Cortex of kidney (tissue), 1 donor: ENCODE measurements at places on chromosomes 7 and 10.

DNA sequence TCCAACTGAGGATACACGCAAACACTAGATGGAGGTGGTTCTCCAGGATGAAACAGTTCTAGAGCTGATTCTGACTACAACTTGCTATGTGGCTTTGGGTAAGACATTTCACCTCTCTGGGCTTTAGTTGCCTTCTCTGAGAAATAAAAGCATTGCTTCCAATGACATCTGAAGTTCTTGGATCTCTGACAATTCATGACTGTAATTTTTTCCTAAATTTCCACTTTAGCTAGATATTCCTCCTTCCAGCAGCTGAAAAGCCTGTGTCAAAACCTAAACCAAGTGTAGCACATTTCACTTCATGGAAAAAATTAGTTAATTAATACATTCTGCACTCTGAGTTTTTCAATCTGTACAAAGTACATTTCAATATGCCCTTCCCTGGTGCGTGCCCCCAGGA lies 50.0 kb upstream of the ANK3 start:
- no peak for DNase-seq

GRCh38 chr7:64959072-64959747 lies 31.6 kb downstream of the ZNF117 start:
- DNase-seq, result no peak

GRCh38 chr10:58435297-58435985 lies 50.2 kb downstream of the TFAM start:
- no peak for DNase-seq

GRCh38 chr10:14810969-14811953 lies 26.6 kb downstream of the CDNF start:
- DNase-seq, result no peak

GRCh38 chr7:154735766-154736165 lies 267.2 kb downstream of the PAXIP1 start:
- DNase-seq, result no peak

- DNase-seq, result no peak
Observed at GRCh38 chr7:56026538-56026937, 24.7 kb downstream of the PSPH start.

GRCh38 chr7:136228171-136228570 lies 251.0 kb upstream of the MTPN start:
- DNase-seq, result no peak

GRCh38 chr10:117239721-117240620 lies 943 bp upstream of the SLC18A2 start:
- DNase-seq, result no peak

DNA sequence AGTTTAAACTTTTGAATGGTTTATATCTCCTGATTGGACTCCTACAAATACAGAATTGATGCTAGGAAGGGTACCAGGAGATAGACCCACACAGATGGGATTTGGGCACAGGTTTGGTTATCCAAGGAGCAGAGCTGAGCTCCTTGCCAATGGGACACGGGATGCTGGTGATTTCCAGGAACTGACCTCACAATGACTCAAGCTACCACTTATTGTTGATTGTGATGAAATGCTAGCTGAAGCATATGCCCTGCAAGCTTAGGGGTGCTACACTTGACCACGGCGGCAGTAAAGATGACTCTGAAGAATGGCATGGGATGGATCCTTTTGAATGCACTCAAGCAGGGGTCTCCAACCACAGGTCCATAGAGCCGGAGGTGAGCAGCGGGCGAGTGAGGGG lies 45.5 kb upstream of the VKORC1L1 start:
- DNase-seq, result no peak

- no peak for DNase-seq
Observed at GRCh38 chr7:70763961-70764691, 367.8 kb upstream of the GALNT17 start.

- no peak for DNase-seq
Observed at GRCh38 chr7:42883950-42884349, 27.9 kb downstream of the C7orf25 start.

GRCh38 chr7:95478272-95479037 lies 7.3 kb upstream of the ASB4 start:
- no peak for DNase-seq

- DNase-seq, result no peak
Observed at GRCh38 chr10:103448746-103449145, 3.4 kb downstream of the CALHM2 start.

- no peak for DNase-seq
Observed at GRCh38 chr7:37408291-37409228, 40.1 kb downstream of the ELMO1 start.

DNA sequence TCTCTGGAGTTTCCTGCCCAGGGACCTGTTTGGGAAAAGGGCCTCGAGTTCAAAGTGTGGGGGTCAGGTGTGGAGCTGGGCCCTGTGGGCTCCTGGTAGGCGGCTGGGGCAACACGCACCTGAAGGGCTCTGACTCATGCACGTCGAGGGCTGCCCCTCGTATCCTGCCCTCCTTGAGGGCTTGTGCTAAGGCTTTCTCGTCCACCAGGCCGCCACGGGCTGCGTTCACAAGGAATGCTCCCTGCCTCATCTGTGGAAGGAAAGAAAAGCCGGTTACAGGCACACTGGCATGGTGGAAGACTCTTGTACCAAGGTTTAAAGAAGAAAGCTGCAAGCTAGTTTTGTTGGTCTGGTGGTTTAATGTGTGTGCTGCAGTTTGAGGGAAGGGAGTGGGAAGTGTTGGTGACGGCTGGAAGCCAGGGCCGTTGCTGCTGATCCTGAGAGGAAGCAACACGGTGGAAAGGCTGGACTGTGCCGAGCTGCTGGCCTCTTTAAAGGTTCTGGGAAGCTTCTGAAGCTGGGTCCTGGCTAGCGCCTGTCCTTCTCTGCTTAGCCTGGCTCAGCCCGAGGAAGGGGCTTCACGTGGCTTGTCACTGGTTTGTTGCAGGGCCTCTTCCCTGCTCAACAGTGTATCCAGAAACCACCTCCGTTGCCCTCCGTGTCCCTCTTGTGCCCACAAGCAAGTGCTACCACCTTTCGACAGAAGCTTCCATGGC lies 52.0 kb downstream of the ZRANB1 start:
- no peak for DNase-seq

GRCh38 chr10:29555746-29556481 lies 78.9 kb downstream of the SVIL start:
- DNase-seq, result no peak

DNA sequence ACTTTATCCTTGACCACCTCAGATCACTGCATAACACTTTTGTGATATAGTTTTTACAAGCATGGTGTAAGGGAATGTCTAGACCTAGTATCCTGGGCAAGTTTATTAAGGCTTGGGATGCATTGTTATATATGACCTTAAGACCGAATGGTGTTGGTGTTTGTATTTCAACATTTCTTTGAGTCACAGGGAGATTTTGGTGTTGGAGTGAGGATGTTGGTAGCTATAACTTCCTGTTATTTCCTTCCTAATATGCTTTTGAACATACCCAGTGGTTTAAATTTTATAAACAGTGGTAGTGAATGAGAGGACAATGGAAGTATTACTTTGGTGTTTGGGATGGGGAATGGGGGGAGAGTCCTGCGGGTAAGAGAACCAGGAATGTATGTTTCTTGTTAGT lies 2.6 kb downstream of the EXOC4 start:
- no peak for DNase-seq

DNA sequence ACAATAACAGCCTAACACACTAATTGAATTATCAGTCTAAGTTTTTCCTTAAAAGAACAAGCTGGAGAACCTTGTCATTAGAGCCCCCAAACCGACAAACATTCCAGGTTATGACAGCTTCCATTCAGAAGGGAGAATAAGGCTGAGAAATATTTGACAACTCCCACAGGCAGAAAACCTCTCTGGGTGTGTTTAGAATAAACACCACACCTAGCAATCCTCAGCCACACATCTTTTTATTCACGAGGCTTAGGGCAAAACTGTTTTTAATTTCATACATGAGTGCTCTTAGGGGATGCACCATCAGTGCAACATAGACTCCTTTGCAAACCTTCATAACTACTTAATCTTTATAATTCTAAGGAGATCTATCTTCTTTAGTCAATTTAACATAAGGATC lies 24.2 kb downstream of the STN1 start:
- DNase-seq, result no peak

DNA sequence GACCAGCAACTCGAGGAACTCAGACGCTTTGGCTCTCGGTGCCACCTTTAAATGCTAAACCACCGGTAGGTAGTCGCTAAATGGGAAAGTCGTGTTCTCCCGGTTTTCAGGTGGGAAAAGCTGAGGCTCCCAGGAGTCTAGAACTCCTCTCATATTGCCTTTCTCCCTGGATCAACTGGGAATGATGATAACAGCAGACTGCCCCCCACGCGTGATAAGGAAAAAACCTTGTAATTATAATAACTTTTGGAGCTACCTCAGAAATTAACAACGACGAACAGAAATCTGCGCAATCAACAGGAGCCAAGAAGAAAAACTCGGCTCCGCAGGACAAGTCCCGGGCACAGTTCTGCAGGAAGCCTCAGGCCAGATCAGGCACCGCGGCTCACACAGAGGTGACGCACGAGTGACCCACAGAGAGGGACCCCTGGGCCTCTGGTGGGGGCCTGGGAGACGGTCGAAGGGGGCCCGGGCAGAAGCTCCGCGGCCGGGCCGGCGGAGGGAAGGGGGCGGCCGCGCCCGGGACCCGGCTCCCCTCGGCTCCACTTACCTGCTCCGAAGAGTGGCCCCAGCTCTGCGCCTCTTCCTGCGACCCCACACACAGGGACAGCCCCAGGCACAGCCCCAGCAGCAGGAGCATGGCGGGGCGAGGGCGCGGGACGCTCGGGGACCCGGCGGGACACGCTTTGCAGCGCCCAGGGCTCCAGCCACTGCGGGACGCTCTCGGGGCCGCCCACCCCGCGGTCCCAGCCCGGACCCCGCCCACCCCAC lies at the start of gene ITIH5:
Gene ITIH5 (minus strand): TSS at position 714 of the 771 bp plus-strand sequence. CDS start 74 bp downstream, at position 640.
- DNase-seq, result no peak

DNA sequence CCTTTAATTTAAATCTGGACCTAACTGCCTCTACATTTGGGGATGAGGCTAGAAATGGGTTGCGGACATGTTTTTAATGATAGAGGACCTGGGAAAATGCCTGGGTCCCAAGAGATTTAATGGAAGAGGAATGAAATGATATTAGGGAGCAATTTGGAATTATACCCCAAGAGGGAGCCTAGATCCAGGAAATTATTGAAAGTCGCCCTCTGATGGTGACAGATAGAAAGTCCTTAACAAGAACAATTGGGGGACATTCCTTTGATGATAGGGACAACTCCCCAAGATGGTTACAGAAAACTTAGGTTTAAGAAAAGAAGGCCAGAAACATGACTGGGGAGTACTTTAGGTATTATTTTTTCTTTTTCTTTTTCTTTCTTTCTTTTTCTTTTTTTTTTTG lies 9.5 kb upstream of the TSGA13 start:
- no peak for DNase-seq

DNA sequence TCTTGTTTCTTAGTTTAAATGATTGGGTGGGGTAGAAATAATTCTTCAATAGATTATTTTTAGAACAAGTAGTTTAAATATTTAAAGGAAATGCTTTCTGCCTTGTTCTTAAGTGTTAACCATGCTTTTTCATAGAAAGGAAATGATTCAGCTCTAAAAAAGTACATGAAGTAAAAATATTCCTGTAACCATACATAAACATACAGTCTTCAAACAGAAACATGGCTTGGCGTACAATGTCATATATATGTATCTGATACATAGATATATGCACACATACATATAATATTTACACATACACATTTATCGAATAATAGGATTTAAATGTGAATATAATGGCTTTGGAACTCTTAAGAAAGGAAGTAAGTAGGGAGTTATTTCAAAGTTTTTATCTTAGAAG lies 84.4 kb downstream of the RUNDC3B start:
- no peak for DNase-seq

DNA sequence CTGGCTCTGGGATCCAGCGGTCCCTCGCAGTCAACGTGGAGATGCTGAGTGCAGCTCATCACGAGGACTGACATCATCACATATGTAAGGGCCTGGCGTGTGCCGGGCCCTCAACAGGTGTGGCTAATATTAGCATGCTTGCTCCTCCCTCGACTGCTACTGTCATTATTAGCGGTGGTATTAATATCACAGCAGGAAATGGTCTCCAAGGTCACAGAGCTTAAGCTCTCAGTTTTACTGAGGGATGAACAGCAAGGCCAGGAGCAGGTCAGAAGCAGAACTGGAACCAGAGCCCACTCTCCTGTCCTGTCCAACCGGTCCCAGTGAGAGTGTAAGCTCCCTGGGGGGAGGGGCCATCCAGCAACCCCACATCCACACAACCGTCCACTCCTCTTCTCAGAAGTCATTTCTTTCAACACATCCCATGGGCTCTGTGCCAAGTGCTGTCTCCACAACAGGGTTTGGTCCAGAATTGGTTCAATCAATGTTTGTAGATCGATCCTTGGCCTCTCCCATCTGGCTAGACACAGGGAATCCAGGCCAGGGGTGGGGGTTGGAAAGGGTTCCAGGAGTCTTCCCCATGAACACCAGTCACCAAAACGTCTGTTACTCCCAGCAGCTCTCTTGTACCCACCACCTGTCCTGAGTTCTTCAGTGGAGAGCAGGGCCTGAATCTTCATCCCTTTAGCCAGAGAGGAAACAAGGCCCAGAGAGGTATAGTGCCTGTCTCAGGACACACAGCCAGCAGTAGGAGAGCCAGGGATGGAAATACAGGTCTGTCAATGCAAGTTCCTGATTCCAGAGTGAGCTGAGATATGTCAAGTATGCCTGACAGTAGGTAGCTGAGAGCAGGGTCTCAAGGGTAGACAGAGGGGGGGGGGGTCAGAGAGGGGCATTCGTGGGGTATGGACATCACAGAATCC lies 45.3 kb upstream of the ZMIZ1 start:
- DNase-seq, result no peak

DNA sequence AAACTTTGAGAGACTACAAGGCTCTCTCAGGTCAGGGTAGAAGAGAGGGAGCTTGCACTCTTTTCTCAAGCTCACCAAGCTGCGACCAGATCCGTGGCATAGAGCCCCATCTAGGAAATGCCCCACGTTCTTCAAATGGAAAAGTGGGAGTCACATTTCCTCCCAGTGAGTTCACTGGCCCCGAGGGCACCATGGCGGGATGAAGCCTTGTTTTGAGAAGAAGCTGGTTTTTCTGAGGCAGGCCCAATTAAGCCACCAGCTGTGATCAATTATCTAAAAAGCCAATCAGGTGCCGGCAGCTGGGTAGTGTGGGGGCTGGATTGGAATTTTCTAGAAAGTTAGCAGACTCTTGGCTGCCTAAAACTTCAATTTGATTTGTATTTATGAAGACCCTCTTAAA lies 101.4 kb downstream of the ZNF365 start:
- no peak for DNase-seq

DNA sequence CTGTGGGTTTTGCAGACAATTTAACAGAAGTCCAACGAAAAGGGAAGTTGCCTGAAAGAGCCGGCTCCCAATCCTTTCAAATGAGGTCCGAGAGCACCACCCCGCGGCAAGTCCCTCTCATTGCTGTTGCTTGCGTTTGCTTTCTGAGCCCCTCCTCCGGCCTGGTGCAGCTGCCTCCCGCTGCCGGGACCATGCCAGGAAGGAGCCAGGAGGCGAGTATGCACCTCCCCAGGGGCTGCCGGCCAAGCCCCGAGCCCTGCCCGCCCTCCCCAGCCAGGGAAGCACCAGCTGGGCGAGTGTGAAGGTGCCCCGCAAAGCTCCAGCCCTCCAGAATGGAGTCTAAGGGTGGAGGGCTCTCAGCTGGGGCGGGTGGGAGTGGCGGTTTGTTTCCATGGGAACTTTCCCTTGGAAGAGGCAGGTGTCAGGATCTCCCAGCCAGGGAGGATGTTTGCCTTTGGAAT lies 25.8 kb upstream of the PPP2R2D start:
- DNase-seq, result no peak
